ENCODE measurements at places on chromosomes 12 and 14. TPM values are rescaled to one million over a fixed set of nuclear protein-coding genes. Genes with fewer than 3 reads are reported as not detected.

- no peak for DNase-seq
Observed at GRCh38 chr14:76715101-76715500, 46.2 kb upstream of the VASH1 start.

GRCh38 chr14:98877065-98877464, 394.9 kb downstream of the BCL11B start:
- no peak for DNase-seq

GRCh38 chr14:104651876-104652260, 37.5 kb upstream of the INF2 start:
- no peak for DNase-seq

GRCh38 chr12:5904441-5904840, 40.6 kb downstream of the ANO2 start:
- no peak for DNase-seq

GRCh38 chr14:90444077-90444696, 47.4 kb downstream of the CALM1 start:
- no peak for DNase-seq

DNA sequence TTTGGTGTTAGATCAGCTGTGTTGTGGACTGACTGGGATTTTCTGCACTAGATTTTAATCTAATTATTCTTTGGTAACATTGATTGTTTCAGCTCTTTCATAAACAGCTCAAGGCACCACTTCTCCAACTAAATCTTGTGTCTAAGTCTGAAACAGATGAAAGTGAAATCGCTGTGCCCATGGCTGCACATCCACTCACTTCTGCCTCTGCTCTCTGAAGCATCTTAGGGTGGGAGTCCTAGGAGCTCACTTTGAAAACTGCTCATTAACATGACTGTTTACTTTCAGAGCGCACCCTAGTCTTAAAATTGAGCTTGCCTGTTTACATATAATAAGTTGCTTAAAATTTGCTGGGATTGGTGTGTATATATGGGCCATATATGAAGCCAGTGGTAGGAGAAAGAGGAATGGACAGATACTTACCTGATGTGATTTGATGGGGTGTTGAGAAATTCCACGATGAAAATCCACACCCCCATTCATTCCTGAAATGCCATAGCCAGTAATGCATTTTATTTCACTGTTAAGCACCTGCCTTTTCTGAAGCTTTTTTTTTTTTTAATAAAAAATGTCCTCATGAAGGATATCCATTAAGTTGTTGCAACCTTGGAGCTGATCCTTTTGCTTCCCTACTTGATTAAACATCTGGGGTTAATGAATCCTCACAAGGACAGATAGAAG, 52.8 kb downstream of the PPFIBP1 start:
- no peak for DNase-seq

DNA sequence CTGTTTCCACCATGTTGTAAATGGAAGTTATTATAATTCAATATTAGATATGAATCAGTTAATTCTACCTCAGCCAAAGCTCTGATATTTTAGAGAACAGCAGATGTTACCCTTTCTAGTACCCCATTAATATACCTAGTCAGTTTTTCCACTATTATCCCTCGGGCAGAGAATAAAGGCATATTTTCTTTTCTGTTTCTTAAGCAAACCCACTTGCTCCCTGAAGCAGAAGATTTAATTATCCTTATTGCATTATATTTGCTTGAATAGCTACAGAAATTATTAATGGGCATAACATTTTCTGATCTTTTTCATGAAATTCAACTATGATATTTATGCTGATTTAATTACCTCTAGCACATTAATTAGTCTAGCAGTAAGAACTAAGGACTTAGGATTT, 832.9 kb upstream of the FBXO33 start:
- no peak for DNase-seq

- DNase-seq: no peak
Observed at GRCh38 chr12:67691220-67691619, 42.7 kb downstream of the DYRK2 start.

DNA sequence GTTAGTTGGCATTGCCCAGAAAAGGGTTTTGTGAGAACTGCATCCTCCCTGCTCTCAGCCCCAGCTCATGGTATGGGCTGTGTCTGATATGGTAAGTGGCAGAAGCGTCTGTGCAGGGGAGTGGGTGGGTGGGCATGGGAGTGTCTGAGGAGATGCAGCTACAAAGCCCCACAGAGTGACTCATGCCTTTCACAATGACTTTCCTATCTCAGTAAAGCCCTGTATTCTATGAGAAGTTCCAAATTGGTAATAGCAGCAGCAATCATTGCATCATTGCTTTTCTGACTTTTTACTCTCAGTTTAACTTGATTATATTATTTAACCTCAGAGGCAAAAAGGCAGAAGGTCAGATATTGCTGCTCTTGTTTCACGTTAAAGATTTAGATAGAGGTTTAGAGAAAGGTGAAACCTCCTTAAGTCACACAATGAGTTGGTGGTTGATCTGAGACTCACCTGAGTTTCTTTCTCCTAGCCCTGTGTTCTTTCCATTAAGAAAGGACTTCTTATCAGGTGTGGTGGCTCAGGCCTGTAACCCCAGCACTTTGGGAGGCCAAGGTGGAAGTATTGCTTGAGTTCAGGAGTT, 171.7 kb downstream of the SLC5A8 start:
- no peak for DNase-seq

- no peak for DNase-seq
Observed at GRCh38 chr14:69247676-69248440, 12.1 kb upstream of the GALNT16 start.

DNA sequence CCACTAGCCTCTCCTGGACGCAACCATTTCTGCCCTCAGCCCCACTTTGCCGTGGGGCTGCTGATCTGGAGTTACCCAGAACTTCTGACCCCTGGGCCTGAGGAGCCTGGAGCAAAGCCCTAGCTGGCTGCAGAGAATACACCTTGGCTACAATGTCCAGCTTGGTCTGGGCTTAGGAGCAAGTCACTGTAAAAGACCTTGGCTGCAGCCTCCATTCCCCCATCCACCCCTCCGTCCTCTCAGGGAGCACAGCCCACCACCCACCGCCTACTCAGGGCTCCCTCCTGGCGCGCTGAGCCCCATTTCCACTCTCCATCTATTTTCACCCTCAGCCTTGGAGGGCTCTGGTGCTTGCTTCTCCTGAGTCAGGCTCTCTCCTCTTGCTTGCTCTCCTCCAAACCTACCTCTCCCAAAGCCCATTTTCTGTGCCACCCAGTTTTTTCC, 42.9 kb downstream of the ERH start:
- no peak for DNase-seq

GRCh38 chr12:104733717-104734175, 224.3 kb downstream of the SLC41A2 start:
- DNase-seq: no peak

DNA sequence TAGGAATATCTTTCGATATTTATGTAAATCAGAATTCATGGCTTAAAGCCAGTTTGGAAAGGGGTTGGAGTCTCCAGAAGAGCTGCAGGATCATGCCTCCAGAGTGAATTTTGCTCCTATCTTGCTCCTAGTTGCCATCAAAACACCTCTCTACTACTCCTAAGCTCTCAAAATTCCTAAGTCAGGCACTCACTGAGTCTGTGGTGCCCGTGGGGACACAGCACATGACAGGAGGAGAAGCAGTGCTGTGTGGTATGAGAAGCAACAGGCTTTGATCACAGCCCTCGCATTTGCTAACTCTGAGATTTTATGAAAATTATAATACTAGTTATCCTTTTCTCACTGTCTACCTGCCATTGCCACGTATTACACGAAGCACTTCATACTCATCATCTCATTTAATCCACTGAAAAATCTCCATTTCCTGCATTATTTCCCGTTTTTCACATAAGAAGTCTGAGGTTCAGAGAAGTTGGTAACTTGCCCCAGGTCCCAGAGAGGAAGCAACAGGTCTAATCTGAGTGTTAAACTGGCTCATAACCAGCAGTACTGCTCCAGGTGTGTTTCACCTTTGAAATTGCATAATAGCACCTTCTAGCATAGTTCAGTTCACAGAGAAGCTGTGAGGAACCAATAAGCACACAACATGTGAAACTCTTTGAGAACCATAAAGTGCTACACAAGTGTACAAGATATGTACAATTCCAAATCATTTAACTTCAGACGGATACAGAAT, 33.1 kb upstream of the SLC35F4 start:
- no peak for DNase-seq

- no peak for DNase-seq
Observed at GRCh38 chr12:124557518-124558223, 9.7 kb downstream of the NCOR2 start.

DNA sequence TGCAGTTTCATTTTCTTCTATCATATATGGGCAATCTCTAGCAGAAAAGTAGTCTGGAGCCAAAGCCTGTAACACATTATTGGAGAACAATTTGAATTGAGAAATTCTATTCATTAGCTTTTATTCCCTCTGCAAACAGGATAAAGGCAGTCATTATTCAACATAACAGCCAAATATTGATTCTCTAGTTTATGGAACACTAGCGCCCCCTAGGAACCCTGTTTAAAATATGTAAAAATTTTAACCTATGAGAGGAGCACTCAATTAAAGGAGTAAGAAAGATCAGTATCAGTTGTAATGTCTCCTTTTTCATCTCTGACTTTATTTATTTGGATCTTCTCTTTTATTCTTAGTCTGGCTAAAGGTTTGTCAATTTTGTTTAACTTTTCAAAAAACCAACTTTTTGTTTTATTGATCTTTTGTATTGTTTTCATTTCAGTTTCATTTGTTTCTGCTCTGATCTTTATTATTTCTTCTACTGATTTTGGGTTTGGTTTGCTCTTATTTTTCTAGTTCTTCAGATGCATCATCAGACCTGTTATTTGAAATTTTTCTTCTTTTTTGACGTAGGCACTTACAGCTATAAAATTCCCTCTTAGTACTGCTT, 4.8 kb upstream of the LMNTD1 start:
- DNase-seq: no peak

DNA sequence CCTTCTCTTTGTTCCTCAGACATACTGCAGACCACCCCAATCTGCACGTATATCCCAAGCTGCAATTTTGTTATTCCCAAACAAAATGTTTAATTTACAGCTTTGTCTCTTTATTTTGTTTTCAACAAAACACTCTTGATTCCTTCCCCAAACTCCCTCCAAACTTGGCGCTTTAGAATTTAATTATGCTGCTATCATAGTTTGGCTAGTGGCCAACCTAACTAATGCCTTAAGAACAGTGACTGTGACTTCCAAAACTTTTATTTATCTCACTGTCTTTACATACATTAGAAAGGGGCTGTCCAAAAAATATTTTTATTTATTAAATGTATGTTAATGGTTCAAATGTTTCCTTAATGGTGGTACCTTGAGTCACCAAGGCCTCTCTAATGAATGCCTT, 7.1 kb downstream of the TMBIM4 start:
- no peak for DNase-seq

GRCh38 chr12:16175840-16176239, 101.6 kb downstream of the SLC15A5 start:
- no peak for DNase-seq

DNA sequence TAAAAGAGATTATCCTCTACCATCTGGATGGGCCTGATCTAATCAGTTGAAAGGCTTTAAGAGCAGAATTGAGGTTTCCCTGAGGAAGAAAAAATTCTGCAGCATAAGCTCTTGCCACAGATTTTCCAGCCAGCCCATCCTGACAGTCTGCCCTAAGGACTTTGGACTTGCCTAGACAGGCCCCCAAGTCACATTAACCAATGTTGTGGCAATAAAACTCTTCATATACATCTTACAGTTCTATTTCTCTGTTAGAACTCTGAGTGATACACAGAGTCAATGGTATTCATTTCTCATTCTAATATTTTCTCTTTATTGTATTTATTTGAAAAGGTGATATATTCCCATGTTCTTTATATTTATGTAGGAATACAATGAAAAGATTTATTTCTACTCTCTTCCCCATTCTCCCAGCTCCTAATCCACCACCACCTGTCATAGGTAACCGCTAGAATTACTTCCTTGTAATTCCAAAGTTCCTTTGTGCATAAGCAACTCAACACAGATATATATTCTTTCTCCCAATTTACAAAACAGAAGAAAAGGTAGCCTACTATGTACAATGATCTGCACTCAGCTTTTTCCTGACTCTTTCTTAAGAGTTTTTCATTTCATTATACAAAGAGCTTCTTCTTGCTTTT, 182.1 kb downstream of the CAPZA3 start:
- DNase-seq: no peak

STAC3 gene
- total RNA-seq: 0.69 TPM

ATL1 gene
- 1.6 TPM for total RNA-seq

OTX2 gene
- not detected for total RNA-seq

CMA1 gene
- total RNA-seq: 0.66 TPM

SRGAP1 gene
- 2.3 TPM for total RNA-seq

GPRC5D gene
- not detected for total RNA-seq

TSHR gene
- total RNA-seq: not detected

All from left ventricle myocardium inferior (tissue), 1 donor.